IPS DF 6.9 (cell line): ENCODE measurements at places on chromosomes 12 and 14.

DNA sequence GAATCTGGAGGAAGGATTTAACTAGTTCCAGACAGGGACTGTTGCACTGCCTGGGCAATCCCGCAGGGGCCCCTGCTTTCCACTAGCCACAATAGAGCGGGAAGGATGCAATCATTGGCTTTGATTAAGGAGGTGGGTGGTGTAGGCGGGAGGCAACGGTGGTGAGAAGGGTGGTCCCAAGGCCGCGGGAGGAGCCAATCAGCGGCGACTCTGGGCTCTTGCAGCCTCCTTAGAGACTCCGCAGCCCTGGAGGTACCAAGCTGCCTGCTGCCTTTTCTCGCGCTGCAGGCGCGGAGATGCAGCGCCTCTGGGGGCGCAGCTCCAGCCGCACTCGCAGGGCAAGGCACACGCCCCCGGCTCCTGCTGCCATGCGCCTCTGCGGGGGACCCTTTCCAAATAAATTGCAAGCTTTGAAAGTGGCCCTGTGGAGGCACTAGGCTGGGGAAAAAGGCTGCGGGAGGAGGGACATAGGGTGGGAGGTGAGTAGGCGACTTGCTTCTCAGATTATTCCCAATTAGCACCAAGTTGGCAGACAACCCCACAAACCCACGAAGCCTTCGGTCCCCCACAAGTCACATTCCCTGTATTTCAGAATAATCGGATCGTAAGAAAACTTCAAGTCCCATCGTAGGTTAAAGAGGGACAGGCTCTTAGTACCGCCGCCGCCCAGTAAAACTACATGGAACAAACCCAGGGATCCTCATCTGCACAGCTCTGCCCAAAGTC is 858 bp upstream of the KCNA1 start:
- peak; percentile 81 for DNase-seq

- no peak for DNase-seq
These were observed 682 bp downstream of the CREBL2 start for GRCh38 chr12:12612358-12612757.

GRCh38 chr14:74155749-74156148 is 71.0 kb downstream of the LIN52 start:
- no peak for DNase-seq

DNA sequence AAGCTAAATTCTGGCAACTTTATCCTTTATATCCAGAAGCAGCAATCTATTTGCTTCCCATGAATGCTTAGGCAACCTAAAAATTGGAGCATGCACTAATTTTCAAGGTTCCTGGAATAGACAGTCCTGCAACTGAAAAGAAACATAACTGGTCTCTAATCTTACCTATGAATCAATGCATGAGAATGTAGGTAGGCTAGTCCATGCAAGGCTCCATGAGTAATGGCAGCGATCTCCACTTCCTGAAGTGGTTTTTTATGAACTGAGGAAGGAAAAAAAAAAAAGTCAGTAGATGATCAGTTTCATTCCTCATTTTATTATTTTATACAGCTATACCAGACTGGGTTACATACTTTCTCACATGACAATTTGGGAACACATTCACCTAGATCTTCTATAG is 102.0 kb downstream of the PEBP1 start:
- DNase-seq = no peak

GRCh38 chr12:76864791-76865400 is 13.9 kb downstream of the CSRP2 start:
- no peak for DNase-seq

- no peak for DNase-seq
These were observed 50.8 kb upstream of the ISM2 start for GRCh38 chr14:77549451-77549850.

GRCh38 chr12:76085520-76085868 is 1.0 kb upstream of the NAP1L1 start:
- DNase-seq = no peak

DNA sequence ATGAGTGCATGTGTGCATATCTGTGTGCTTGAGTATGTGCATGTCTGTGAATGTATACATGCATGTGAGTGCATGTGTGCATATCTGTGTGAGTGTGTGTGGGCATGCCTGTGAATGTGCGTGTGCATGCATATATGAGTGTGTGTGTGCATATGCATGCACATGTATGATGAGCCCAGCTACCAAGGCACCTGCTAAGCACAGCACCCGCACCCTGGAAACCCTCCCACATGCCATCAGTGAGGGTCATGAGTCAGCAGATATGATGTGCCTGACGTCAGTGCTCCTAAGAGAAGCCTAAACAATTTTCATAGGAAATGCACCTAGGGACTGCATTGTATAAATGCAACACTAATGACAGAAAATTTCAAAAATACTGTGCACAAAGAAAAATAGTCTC is 151.1 kb downstream of the KIF26A start:
- no peak for DNase-seq

- no peak for DNase-seq
These were observed 3.2 kb upstream of the SYNE3 start for GRCh38 chr14:95519699-95520098.

DNA sequence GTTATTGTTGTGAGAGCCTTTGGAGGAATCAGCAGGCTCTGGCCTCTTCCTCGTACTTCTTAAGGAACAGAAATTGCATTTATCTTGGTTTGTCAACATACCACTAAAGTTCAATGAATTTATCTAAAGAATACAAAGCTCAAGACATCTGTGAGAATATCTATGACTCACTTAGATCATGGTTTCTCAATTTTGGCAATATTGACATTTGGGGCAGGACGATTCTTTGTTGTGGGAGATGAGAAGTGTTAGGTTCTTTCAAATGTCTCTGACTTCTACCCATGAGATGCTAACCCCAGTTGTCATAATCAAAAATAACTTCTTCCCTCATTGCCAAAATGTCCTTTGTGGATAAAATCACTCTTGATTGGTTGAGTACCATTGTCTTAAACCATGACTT is 1190.3 kb downstream of the GALC start:
- DNase-seq = no peak

DNA sequence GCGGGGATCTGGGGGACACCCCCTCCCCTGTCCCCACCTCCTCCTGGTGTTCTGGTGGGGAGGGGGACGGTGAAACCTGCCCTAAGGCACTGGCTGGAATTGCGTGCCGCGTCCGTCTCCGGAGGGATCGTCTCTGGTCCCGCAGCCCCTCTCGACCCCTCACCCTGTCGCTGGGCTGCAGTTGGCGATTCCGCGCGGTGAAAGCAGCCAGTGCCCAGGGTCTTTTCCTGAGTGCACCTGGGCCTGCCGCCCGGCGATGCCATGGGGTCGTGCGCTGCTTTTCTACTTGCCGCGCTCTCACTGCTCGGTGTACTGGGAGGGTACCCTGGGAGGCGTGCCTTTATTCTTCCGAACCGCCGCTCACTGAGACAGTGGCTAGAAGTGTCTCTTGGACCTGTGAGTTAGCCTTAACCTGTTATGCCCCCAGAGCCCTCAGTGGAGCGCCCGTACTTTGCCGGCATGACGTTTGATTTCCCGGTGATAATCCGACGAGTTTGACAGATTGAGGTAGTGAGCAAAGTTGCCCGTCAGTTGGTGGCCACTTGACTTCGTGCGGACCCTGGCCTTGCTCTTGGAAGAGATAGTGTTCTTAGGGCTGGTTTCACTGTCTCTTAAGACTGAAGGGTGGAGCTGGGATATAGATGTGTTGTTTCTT is 788 bp downstream of the SFSWAP start:
- no peak for DNase-seq

- no peak for DNase-seq
These were observed 411.9 kb downstream of the NELL2 start for GRCh38 chr12:44464180-44464579.

GRCh38 chr12:66647034-66647691 is 31.7 kb downstream of the GRIP1 start:
- DNase-seq = no peak

DNA sequence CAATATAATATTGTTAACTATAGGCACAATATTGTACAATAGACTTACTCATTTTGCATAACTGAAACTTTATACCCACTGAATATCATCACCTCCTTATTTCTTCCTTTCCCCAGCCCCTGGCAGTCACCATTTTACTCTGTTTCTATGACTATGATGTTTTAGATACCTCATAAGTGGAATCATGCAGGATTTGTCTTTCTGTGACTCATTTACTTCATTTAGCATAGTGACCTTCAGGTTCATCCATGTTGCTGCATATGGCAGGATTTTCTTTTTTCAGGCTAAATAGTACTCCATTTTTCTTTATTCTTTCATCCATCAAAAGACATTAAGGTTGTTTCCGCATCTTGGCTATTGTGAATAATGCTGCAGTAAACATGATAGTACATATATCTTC is 18.9 kb downstream of the USP15 start:
- DNase-seq = no peak

- DNase-seq = no peak
These were observed 4.1 kb upstream of the KRT84 start for GRCh38 chr12:52389313-52390207.

DNA sequence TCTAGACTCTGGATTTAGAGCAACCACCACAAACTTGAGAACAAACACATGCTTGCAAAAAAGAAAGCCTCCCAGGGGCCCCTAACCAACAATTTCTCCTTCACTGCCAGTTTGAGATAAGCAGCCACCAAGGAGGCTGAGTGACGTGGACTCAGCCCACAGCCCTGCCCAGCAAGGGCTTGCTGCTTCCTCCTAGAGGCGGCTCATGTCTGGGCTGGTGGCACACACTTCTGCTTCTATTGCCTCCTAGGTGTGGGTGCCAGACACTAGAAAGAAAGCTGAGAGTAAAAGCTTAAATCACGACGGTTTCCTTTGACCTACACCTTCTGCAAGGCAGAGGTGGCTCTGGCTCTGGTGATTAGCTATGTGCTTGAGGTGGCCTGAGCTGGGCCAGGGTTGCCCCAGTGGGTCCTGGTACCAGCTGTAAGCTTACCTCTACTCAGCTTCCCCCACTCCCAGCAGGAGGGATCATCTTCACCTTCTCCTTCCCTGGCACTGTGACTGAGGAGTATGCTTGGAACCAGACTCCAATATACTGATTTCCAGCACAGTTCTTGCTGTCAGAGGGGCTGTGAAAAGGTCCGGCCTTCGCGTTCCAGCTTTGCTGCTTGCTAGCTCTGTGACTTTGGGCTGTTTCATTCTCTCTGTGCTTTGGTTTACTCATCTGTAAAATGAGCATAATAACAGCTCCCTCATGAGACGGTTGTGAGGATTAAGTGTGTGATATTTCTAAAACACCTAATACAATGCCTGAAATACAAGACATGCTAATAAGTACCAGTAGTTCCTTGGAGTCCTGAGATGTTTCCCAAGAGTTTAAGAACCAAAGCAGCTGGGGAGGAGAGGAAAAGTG is 89.7 kb upstream of the PARP11 start:
- no peak for DNase-seq
